Motor neuron (in vitro differentiated cells): ENCODE measurements at places on chromosomes 1 and 21.

- no peak for ATAC-seq
Observed at GRCh38 chr1:16924216-16924918, 2.6 kb downstream of the CROCC start.

DNA sequence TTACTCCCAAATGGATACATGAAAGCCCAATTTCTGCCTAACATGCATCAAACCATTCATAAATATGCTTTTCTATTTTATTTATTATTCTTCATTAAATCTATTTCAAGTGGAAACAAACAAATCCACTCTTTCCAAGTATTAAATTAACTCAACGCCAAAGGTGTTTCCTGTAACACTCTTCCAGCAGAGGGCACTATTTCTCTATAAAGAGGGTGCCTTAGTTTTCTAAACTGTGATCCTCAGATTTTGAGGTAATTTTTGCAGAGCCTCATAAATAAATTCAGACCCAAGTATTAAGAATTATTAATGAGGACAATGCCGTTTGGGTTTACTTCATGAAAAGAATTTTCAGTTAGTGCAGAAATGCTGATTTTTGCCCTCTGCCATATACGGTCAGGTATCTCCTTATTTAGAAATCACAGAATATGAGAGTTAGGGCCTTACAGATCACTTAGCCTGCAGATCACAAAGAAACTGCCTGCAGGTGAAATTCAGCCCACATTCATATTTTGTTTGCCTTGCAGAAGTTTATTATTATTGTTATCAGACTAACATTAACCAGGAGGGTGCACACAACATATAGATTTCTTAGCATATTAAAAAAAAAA lies 40.1 kb upstream of the MYSM1 start:
- ATAC-seq: peak; percentile 60

GRCh38 chr1:223001653-223002634 lies 141.1 kb downstream of the TLR5 start:
- ATAC-seq: no peak

- peak; percentile 59 for ATAC-seq
Observed at GRCh38 chr1:159829273-159829634, 2.6 kb downstream of the SLAMF8 start.

DNA sequence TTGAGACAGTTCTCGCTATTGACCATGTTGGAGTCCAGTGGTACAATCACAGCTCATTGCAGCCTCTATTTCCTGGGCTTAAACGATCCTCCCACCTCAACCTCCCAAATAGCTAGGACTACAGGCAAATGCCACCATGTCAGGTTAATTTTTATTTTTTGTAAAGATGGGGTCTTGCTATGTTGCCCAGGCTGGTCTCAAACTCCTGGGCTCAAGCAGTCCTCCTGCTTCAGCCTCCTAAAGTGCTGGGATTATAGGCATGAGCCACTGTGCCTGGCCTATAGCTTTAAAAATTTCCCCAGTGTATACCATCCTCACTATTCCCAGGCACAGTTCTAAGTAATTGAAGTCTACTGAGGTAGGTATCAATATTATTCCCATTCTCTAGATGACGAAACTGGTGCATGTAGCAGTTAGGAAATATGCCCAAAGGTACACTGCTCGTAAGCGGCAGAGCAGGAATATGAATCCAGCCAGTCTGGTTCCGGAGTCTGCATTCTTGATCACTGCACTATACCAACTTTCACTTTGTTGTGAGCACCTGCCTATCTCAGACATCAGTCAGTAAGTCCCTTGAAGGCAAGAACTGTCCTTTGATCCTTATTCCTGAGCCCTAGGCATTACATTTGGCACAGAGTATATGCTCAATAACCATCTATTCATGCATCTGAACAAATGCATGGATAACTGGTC lies 11.5 kb upstream of the SRP9 start:
- no peak for ATAC-seq

DNA sequence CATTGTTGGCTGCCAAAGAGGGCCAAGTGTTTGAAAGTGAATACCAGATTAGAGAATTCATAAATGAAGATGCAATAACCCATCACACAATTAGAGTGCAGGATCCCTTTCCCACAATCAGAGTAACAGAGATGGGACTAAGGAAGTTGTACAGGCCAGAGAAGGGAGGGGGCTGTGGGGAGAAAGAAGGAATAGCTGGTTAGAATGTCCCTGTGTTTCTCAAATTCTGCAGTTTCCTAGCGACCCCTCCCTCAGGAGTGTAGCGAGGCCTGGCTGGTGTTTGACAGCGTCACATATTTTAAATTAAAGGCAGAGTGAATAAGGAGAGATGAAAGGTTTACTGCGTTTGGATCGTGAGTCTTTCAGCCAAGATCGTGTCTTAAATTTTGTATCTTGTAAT lies 58.1 kb downstream of the GALNT2 start:
- ATAC-seq: peak; percentile 29

DNA sequence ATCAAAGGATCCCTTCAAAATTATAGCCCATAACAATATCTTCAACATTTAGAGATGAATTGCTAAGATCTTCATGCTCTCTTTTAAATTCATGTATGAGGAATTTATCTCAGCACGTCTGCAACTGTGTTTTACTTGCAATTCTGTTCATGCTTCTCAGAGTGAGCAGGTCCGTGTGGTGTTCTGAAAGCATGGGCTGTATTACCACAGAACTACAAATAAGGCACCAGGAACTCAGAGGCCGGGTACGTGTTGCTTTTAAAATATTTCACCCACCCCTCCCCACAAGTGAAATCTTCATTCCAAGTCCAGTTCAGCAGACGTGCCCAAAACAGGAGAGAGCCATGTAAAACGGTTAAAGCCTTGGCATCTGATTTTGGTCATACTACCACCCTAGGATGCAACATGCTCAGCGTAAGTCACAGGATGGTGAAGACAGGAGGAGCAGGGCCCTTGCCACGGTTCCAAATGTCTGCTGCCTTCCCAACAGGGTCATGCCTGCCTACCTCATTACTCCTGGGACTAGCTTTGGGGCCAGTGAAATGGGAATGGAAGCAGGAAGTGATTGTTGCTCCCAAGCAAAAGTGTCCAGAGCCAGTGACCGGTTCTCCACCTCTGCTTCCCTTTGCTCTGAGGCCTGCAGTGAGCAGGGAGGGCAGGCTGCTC lies 133.7 kb downstream of the PTPN14 start:
- no peak for ATAC-seq

DNA sequence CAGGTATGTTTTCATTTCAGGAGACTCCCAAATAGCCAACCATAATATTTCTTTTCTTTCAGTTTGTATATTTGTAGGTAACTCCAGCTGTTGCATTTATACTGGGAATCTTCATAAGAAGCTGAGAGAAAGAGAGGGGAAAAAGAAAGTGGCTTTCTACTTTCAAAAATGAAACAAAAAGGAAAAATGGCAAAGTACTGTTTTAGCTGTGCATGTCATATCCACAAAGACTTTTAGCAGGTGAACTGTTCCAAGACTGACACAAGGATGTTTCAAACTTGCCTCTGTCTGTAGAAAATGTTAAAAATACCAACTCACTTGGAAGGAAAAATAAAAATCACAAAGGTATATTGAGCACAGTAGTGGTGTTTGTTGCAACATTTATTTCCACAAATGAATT lies 41.9 kb upstream of the CACYBP start:
- ATAC-seq: no peak

- ATAC-seq: no peak
Observed at GRCh38 chr1:115832651-115833050, 8.3 kb downstream of the NHLH2 start.

- ATAC-seq: peak; percentile 58
Observed at GRCh38 chr1:62841587-62842169, 57.7 kb downstream of the ATG4C start.

GRCh38 chr1:180805316-180805715 lies 107.4 kb upstream of the KIAA1614 start:
- no peak for ATAC-seq

GRCh38 chr1:153677718-153678518 lies 570 bp upstream of the NPR1 start:
- ATAC-seq: peak; percentile 72

- no peak for ATAC-seq
Observed at GRCh38 chr1:207362962-207363860, 41.7 kb downstream of the CD55 start.

GRCh38 chr21:41965045-41965444 lies 11.2 kb upstream of the C2CD2 start:
- no peak for ATAC-seq

DNA sequence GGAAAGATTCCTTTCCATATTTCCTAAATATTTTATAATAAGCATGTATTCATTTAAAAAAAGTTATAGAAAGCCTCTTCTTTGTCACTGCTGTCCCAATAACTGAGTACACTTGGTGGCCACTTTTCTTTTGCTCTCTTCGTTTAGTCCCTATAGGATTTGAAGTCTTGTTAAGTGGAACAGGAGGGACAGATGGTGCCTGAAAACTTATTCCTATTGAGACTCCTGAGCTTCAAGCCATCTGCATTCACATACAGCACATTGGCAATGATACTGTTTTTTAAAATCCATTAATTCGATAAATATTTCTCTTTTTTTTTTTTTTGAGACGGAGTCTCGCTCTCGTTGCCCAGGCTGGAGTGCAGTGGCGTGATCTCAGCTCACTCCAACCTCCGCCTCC lies 2.0 kb upstream of the ZBTB40 start:
- no peak for ATAC-seq

DNA sequence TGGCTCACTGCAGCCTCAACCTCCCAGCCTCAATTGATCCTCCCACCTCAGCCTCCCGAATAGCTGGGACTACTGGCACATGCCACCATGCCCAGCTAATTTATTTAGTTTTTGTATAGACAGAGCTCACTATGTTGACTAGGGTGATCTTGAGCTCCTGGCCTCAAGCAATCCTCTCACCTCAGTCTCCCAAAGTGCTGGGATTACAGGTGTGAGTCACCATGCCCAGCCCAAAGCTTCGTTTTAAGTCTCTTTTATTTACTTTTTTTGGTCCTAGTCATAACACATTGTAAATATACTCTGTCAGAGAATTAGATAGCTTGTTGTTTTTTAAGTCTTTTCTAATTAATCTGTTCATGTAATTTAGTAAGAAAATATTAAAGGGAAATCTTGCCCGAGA lies 42.8 kb downstream of the KCNK1 start:
- no peak for ATAC-seq

GRCh38 chr1:6667139-6667538 lies 34.5 kb downstream of the DNAJC11 start:
- ATAC-seq: no peak

GRCh38 chr1:147492207-147492606 lies 49.1 kb upstream of the BCL9 start:
- ATAC-seq: no peak

DNA sequence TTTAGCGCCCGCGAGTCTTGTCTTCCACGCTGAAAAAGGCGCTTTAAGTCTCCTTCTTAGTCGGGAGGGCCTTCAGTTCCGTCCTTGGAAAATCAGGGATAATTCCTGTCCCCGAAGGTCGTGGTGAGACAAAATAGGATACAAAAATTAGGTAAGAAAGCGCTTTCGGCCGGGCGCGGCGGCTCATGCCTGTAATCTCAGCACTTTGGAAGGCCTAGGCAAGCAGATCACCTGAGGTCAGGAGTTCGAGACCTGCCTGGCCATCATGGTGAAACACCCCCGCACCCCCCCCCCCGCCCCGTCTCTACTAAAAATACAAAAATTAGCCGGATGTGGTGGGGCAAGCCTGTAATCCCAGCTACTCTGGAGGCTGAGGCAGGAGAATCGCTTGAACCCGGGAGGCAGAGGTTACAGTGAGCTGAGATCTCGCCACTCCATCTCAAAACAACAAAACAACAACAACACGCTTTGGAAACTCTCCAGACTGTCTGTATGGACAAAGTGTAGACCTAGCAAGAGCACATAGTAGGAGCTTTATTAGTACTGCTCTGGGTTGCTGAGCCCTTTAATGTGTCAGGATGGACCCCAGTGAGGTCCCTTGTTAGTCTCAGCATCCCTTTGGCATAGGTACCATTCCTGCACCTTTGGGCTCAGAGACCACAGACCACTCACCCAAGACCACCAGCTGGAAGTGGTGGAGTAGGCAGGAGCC lies 790 bp upstream of the TMEM54 start:
- no peak for ATAC-seq

DNA sequence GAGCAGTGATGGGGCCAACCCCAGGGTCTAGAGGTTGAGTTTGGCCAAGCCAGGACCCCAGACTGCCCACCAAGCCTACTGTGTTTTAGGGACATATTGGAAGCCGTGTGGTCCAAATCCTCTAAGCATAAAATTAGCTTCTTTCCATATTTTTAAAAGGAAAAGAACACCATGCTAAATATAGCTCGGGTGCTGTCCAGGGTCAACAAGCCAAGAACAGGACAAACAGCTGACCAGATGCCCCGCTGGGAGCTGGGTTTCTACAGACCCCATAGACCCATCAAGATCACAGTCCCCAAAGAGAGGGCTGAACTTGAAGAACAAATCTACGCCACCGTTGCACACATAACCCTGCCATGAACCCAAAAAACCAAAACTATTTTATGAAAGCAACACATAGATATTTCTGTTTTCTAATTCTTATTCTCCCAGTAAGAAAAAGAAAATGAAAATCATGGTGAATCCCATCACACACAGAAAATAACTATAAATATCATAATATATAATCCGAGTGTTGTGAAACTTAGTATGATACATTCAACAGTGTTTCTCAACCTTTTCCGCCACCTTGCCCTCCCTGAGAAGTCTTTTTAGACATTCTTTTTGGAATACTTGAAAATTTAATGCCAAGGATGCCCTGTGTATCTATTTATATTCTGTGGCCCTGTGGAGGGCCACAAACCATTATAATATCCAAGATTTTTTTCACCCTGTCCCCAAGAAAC lies 36.2 kb upstream of the FHAD1 start:
- ATAC-seq: no peak

GRCh38 chr1:245822996-245823395 lies 668.2 kb downstream of the KIF26B start:
- peak; percentile 62 for ATAC-seq

DNA sequence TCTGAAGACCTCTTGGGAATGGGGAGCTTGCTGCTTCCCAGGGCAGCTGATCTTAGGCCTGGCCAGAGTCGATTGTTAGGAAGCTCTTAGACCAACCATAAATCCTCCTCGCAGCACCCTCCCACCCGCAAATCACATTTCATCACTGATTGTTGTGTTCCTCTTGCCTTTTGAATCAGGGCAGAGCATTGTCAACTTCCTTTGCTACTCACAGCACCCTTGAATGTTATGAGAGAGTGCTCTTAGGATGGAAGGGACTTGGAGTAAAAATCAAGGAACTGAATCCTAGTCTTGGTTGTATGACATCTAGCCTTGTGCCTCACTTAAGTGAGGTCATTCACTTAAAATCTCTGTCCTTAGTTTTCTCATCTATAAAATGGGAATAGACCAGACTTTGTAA lies 3.0 kb downstream of the VASH2 start:
- no peak for ATAC-seq
